Thoracic aorta (tissue), 2 donors: ENCODE measurements at places on chromosomes 6 and 20.

- no peak for DNase-seq
Observed at GRCh38 chr6:3277251-3277650, 18.5 kb downstream of the PSMG4 start.

GRCh38 chr20:58040447-58041290 is 187.8 kb downstream of the ANKRD60 start:
- no peak for DNase-seq

DNA sequence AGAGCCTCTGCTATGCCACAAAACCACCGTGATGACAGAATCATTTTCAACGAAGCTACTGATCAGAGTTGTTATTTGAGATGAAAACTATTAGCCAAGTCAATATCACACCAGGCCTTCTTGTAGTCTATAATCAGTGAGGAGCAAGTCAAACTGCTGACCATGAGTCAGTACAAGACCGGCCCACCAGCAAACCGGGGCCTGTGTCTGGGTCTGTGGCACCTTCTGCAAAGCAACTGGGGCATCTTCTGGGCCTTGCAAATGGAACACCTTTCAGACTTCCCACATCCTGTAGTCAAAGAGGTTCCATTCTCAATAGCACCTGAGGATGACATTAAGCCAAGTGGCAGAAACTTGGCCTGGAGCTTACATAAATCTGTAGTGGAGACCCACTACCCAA is 38.5 kb downstream of the CPXM1 start:
- no peak for DNase-seq

- no peak for DNase-seq
Observed at GRCh38 chr6:32685603-32686002, 19.1 kb upstream of the HLA-DQB1 start.

DNA sequence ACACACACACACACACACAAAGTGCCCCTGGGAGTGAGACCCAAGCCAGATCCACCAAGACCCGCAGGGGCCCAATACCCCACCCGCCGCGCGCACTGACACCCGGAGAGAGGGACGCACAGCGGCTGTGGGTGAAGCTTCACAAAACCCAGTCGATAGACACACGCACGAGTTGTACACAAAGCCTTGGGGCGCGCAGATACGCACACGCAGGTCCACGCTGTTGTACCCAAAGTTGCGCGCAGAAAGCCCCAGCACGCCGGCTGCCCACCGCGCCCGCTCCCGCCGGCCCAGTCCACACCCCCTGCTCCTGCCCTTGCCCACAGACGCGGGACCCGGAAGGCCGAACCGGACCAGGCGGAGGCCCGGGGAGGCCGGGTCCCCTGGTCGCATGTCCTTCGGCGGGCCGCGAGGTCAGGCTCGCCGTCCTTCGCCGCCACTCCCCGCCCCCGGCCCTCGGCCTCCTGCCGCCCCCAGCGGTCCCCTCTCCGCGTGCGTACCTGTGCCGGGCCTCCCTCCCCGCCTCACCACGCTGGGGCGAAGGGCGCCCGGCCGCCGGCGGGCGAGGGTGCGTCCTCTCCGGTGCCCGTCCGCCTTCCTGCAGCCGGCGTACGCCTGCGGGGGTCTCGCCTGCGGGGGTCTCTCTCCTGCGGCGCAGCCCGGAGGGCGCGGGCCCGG is at the start of gene TMEM74B:
TMEM74B (minus strand) TSS at position 344 of the 678 bp plus-strand sequence. CDS start 1,180 bp downstream, outside the sequence.
- DNase-seq: no peak

DNA sequence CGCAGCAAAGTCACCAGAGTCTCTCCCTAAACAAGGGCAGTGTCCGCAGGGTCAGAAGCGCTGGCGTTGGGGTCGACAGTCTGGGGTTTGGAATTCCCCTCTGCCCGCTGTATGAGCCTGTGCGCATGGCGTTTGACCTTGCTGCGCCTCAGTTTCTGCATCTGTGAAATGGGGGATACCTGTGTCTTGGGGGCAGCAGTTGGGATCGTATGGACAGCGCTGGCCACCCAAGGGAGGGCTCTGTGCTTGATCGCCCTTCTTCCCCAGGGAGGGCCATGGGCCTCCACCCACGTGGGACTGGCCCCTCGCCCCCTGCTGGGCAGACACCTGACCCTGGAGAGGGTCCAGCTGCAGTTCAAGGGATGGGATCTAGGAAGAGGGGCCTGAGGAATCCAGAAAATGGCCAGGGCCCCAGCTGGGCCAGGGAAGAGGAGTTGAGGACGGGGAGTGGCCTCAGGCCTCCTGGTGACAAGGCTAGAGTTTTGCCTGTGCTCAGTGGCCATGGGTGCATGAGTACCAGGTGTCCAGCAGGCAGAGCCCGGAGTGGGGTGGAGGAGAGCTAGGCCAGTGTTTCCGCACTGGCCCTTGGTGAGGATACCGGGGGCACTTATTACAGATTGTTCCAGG is 26.4 kb upstream of the PHACTR3 start:
- no peak for DNase-seq

- no peak for DNase-seq
Observed at GRCh38 chr20:2762578-2763131, 37.8 kb downstream of the CPXM1 start.

GRCh38 chr6:159815410-159815809 is 15.3 kb downstream of the PNLDC1 start:
- no peak for DNase-seq

DNA sequence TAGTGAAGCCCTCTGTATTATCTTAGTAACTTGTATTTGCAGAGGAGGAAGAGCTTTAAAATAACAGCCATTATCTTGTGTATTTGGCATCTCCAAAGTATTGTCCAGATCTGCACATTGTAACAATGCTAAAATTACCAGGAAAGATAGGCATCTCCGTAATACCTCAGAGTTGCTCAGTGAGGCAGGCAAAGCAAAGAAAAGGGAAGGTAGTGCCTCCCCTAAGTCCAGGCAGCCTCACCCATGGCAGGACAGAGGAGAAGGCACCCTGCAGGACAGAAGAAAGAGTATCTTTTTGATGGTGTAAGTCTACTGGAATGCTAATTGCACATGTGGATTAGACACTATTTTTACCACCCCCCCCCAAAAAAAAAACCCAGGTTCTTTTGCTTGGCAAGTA is 13.6 kb upstream of the SSTR4 start:
- DNase-seq: no peak

DNA sequence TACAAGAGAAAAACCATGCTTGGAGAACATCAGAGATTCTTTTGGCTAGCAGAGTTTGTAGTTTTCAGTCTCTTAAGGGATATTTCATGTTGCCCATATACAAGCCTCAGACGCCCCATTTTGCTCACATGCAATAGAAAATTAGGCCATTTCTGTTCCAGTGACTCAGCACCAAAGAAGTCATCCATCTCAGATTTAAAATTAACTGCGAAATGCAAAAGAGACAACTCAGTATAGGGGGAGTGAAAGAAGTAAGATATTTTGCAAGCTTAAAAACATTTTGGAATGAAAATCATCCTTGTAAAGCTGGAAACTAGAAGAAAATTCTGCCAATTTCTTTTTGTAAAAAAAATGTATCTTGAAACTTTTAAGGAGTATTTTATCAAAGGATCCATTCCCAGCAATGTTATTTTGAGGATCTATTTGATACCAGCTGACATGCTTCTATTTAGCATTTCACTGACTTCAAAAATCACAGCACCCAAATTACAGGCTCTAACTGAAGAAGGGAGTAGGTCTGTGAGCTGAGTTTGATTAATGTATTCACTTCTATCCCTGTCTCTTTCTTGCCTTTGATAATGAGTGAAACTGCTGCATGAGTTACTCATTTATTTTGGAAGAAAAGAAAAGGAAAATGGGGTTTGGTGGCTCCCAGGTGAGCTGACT is 223.7 kb upstream of the SULF2 start:
- DNase-seq: no peak

DNA sequence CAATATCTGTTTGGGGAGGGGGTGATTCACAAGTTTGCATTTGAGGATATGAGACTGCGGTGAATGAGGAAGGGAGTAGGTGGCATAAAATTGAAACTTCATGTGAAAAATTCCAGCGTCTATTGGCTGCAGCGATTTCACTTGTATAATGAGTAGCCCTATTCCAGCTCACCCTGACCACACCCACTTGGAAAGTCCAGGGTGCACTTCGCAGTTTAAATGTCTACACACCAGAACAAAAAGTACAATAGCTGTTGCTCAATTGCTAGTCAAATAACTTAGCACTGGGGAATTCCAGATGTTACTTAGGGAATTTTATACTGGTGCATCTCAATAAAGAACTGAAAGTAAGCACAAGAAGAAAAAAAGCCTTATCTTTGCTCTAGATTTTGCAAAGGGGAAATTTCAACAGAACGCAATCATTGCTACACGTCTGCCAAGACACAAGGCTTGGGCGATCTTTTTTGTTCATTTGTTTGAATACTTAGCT is 6.3 kb downstream of the TNFAIP3 start:
- DNase-seq: peak; percentile 63

GRCh38 chr6:82750556-82750955 is 315.1 kb downstream of the UBE3D start:
- no peak for DNase-seq

DNA sequence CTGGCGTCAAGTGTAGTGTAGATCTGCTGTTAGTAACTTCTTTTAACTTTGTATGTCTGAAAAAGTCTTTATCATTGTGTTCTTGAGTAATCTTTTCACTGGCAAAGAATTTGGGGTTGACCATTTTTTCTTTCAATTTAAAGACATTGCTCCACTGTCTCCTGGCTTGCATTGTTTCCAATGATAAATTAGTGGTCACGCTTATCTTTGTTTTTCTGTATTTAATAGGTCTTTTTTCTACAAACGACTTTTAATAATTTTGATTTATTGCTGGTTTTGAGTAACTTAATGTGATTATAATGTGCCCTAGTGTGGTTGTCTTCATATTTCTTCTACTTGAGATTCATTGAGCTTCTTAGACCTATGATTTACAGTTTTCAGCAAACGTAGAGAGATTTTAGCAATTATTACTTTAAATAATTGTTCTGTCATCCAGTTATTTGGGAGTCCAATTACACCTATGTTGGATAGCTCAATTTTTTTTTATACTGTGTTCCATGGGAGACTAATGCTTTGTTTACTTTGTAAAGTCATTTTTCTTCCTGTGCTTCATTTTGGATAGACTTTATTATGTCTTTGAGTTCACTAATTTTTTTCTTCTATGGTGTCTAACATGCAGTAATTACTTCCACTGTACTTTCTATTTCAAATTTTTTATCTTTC is 38.3 kb upstream of the HEY2 start:
- DNase-seq: no peak

GRCh38 chr6:33427585-33428223 is 7.8 kb downstream of the SYNGAP1 start:
- no peak for DNase-seq

- DNase-seq: no peak
Observed at GRCh38 chr6:65908065-65908464, 201.0 kb upstream of the EYS start.

- no peak for DNase-seq
Observed at GRCh38 chr6:837380-837779, 144.4 kb upstream of the EXOC2 start.

DNA sequence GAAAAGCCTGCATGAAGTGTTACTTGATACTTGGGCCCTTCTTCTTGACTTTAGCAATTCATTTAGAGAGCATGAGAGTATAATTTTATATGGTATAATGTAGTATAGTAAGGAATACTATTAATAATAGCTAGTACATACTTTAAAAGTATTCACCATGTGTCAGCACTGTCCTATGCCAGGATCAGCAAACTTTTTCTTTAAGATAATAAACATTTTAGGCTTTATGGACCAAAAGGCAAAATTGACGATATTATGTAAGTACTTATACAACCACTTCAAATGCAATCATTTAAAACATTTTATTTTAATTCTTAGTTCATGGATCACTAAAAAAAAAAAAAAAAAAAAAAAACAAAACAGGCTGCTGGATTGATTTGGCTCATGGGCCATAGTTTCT is 163.9 kb downstream of the IBTK start:
- no peak for DNase-seq

- DNase-seq: no peak
Observed at GRCh38 chr20:39259808-39260207, 297.7 kb downstream of the DHX35 start.

DNA sequence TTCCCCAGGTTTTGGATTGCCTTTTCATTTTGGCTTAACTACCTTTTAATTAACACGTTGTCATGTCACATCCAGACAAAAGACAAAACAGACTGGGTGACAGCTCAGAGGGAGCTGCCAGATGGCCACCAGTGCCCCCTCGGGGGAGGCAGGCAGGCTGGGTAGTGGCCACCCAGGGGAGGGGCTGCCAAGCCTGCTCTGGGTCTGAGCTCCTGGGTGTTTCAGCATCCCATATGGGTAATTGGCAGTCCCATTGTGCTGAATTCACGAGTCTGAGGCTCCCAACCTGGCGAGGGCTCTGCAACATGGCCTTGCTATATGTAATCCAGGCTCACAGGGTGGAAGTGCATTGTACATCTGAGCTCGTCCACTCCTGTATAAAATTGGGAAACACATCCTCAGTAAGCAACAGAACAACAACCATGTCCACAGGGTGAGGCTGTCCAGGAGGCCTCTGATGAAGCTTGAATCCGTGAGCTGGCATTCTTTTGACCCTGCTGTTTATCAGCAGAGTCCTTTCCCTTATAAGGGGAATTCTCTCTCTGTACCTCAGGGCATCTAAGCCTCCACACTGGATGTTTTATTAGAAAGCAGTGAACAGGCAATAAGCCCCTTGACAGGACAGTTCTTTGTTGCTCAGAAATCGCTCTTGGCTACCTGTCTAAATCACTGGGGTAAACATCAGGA is 111.7 kb upstream of the SLC22A23 start:
- no peak for DNase-seq

- no peak for DNase-seq
Observed at GRCh38 chr20:46494077-46494476, 19.3 kb downstream of the ZNF334 start.

DNA sequence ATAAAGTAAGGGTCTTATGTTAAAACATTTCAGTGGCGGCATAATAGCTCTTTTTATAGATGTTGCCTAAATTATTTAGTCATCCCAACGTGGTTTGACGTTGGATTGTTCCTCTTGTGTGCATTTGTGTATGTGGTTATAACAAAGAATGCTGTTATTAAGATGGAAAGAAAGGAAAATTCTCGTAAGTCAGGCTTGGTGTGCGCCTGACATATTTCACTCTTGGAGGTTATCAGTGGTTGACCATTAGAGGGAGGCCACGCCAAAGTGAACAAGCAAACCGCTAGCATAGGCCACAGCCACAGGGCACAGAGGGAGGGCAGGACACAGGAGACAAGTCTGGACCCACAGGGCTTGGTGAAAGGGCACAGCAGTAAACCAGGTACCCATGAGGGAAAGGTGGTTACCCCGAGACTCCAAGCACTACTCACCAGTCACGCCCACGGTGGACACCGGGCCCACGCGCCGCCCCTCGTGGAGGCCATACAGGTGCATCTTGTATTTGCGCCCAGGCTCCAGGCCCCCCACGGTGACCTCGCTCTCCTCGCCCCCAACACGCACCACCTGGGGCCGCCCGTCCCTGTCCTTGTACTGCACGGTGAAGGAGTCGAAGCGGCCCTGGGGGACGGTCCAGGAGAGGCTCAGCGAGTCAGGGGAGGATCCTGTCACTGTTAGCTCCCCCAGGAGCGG is 22.9 kb downstream of the CYP21A2 start:
- DNase-seq: no peak

GRCh38 chr6:3369985-3370360 is 86.9 kb downstream of the SLC22A23 start:
- DNase-seq: no peak

GRCh38 chr6:106309766-106310373 is 15.7 kb downstream of the ATG5 start:
- DNase-seq: no peak
